ENCODE measurements at places on chromosomes 1 and 21.
A peak's percentile ranks its signal among the peaks of the same experiment; 100 is the strongest.

- no peak for DNase-seq
These were observed 39.9 kb upstream of the PDC start for GRCh38 chr1:186500804-186501203.

- peak; percentile 10 for DNase-seq
These were observed at the start of gene NID1 for GRCh38 chr1:236064674-236065508. Gene NID1, minus strand, starts transcription at chr1:236065090. Its CDS starts 11 bp downstream, at chr1:236065079.

- DNase-seq = no peak
These were observed 11.1 kb upstream of the SLC30A1 start for GRCh38 chr1:211589782-211590721.

DNA sequence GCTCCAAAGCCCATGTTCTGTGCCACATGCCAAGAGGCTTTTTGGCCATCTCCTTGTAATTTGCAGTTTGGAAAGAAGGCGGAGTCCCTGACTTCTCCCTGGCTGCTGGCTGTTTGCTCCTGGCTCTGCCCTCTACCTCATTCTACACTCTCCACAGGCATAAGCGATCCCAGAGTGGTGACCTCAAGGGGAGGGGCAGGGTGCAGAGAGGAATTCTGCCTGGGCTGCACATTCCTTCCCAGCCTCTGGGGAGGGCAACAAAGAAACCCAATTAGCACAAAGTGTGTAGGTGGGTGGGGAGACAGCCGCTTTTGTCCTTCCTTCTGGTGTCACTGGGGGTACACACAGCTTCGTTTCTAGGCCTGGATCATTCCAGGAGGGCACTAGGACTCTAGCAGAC lies 95.3 kb downstream of the HIVEP3 start:
- no peak for DNase-seq

DNA sequence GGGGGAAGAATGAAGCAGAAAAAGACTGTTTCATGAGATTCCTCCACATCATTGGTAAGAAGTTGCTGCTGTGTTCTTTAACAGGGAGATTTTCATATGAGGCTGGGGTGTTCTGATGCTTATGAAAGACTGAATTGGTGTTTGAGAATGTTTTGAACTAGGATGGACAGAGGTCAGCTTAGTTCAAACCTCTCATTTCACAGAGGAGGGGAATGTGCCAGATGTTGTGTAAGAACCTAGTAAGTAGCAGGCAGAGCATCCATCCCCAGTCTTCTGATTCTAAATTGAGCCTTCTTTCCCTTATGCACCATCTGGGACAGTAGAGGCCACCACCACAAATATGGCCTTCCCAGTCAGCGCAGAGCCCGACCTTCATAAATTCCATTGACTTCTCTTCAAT lies 43.7 kb downstream of the SAMD13 start:
- DNase-seq = no peak

DNA sequence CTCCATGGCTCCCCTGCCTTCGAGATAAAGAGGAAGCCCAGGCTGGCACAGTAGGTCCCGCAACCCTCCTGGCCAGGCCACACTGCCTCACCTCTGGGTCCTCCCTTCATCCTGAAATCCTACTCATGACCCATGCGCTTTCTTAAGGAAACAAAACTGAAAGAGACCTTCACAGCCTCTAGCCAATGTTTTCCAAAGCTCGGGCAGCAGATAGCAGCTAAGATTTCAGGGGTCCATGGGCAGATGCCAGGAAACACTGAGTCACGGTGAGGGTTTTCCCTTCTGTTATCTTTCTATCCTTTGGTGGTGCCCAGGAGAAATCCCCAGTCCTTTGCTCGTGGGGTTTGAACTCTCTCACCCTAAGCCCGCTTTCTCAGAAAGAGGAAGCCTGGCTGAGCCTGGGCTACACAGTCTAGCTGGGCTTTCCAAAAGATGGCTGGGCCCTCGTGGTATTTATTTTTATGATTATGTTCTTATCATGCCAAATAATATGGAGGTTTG lies 26.6 kb downstream of the TTC39A start:
- DNase-seq = no peak

DNA sequence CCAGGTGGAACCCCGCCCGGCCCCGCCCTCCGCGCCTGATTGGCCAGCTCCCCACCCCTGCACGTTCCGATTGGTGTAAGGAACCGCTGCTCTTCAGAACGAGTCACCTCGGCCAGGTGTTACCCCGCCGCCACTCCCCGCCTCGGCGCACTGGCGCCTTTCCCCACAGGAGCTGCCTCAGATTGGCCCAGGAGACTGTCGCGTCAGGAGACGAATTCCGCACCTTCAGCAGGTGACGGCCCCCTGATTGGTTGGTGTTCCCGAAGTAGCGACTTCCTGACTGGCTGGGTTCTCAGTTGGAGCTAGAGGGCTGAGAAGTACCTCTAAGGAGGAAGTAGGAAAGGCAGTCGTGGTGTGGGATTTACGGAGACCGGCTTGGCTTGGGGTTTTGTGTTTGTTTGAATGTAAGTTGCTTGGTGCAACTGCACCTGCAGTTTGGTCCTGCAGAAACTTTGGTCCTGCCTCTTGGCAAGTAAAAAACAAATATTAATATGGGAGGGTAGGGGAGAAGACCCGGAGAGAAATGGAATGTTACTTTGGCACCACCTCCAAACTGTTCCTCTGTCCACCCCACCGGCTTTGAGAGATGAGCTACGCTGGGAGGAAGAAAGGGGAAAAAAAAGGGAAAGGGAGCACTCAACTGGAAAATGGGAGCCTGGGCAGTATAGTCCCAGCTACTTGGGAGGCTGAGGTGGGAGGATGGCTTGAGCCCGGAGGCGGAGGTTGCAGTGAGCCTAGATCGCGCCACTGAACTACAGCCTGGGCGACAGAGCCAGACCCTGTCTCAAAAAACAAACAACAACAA lies 415 bp upstream of the F11R start:
- DNase-seq = peak; percentile 96

DNA sequence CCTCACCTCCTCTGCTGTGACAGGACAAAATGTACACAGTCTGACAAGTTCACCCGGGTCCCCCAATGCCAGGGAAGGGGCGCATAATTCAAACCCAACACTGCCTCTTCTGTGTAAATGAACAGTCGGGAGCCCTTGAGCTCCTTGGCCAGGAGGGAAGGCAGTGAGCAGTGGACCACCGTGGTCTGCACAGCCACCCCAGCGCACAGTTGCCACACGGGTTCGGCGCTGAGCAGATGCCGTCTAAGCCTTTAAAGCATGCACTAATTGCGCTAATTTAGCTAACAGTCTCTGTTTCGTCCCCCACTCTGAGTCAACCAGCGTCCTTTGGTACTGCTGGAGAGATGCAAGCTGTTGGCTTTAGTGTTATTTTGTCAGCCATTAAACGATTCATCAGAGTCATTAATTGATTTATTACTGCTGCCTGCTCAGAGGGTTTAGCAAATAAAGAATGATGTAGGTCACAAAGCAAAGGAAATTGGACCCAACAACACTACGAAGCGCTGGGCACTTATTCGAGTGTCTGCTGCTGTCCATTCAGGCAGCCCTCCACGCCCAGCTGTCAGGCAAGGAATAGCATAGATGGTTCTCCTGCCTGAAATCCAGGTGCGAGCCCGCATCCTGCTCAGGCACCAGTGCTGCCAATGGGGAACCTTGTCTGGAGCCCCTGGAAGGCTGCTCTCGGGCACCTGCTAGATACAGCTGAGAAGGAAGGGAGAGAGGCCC lies 91.5 kb downstream of the MRPL37 start:
- DNase-seq = peak; percentile 65

DNA sequence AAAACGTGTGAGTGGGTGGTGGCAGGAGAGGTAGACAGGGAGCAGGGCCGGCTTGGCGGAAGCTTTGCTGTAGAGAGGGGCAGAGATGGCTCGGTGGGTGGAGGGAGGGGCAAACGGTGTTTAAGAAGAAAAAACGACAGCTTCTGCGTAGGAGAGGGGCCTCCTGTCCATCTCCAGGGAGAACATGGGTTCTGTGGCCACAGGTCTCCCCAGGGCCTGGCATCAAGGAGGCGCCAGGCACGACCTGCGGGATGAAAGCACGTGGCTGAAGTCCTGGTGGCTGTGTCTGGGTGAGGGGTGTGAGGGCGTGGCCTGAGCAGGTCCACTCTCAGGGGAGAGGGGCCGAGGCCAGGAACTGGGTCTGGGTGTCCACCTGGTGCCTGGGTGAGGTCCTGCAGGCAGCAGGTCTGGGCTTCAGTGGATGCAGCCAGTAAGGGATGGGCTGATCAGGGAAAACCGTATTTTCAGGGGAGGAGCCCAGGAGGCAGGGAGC lies 940 bp upstream of the PRKCZ start:
- DNase-seq = no peak

DNA sequence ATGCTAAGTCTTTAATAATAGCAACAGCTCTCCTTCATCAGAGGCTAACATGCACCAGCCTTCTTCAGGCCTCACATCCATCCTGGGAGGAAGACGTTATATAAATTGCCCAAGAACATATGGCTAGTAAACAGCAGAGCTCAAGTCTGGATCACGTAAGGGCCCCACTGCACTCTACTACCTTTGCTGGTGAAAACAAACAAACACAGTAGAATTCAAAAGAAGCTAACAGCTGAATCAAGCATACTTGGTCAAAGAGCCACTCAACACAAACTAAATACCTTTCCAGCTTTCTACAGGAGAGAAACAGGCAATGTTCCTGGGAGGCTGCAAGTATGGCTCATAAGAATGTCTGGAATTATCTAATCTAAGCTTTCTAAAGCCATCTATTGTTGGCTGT lies 66.0 kb downstream of the WLS start:
- DNase-seq = no peak

GRCh38 chr1:19096036-19096833 lies 113.8 kb downstream of the UBR4 start:
- DNase-seq = no peak

DNA sequence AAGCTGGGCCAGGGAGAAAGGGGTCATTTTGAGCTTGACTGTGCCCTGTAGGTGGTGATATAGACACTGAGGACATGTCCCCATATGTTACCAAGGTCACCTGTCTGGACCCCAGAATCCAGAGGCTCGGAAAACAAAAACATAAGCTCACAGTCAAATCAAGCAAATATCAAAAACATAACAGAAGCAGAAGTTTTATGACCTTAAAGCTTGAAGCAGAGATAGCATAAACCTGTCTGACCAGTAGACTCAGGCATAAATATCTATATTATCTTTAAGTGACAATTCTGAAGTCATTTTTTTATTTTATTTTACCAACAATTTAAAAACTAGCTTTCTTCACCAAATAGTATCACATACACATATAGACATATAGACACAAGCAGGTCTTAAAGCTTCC lies 32.8 kb upstream of the RHOU start:
- no peak for DNase-seq

DNA sequence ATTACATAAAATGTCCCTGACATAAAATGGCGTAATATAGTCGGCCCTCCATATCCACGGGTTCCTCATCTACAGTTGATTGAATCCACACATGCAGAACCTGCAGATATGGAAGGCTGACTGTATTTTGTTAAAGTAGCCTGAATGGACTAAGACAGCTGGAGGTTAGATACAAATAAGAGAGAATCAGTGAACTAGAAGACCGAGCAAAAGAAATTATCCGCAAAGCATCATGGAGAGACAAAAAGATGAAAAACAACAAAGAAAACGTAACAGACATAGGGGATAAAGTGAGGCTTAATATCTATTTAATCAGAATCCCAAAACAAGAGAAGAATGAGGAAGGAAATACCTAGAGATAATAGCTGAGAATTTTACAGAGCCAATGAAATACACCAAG lies 20.3 kb downstream of the LTN1 start:
- no peak for DNase-seq

DNA sequence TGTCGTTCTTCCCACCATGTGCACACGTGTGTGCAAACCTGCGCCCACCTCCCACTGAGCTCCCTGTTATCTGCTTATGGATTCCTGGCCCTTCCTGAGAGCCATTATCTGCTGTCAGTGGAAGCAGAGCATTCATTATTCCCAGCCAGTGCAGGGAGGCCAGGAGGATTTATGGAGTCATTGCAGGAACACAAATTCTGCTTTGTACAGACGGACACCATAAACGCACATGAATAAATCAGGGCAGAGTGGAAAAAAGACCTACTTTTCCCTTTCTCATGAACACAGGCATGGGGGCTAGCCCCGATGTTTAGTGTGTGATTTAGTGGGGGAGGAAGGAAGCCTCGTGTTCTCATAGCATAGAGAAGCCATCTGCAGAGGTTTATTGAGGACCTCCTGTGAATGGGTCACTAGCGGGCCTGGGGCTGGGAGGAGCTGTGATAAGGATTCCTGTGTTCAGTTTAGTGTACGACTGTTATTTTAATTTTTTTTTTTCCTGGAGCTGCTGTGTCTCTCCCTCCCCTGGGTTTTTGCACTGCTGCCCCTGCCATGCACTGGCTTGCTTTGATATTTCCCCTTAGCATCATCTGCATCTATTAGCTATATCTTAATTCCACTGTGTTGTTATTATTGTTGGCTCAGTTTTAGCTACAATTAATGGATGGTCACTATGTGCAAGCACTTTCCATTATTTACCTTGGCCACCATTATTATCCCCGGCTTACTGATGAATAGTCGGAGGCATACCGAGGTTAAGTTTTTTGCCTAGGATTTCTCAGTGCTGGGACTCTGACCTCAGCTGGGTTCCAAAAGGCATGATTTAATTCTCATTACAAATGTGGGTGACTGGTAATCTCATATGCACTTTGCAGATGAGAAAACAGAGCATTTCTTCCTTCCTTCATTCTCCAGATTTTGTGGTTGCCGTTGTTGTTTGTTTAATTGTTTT lies 33.0 kb downstream of the HUNK start:
- DNase-seq = no peak

DNA sequence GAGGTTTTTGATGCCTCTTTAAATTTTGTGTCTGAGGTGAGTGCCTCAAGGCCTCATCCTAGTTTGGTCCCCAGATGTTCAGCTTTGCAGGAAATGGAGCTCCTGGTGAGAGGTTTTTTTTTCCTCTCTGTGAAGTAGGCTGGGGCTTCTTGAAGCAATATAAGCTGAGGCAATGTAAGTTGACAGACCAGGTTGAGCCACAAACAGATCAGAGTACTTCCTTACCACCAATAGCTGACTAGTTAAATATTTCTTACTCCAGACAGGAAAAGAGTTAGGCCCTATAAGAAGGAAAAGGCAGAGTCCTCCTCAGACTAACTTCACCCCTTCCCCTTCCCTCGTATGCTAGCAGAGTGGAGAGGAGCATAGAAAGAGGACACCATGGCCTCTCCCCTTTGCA lies 341.0 kb downstream of the LMO4 start:
- no peak for DNase-seq

DNA sequence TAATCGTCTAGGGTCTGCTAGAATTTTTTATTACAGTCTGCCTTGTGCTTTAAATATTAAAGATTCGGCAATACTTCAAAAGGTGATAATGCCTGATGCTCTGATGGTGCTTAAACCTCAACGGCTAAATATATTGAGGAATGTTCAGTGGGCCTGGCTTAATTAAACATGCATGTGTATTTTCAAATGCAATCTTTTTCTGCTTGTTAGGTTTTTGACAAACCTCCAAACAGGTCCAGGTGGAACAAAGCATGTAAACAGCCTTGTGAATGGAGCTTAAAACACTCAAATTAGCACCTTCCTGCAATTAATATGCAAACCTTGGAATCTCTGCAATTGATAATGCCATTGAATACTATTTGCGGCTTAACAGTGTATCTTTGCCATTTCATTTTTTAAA lies 334.9 kb downstream of the BARHL2 start:
- DNase-seq = no peak

- DNase-seq = no peak
These were observed 1.4 kb downstream of the PFKFB2 start for GRCh38 chr1:207054491-207054890.
